ENCODE measurements at places on chromosomes 5 and 9.

DNA sequence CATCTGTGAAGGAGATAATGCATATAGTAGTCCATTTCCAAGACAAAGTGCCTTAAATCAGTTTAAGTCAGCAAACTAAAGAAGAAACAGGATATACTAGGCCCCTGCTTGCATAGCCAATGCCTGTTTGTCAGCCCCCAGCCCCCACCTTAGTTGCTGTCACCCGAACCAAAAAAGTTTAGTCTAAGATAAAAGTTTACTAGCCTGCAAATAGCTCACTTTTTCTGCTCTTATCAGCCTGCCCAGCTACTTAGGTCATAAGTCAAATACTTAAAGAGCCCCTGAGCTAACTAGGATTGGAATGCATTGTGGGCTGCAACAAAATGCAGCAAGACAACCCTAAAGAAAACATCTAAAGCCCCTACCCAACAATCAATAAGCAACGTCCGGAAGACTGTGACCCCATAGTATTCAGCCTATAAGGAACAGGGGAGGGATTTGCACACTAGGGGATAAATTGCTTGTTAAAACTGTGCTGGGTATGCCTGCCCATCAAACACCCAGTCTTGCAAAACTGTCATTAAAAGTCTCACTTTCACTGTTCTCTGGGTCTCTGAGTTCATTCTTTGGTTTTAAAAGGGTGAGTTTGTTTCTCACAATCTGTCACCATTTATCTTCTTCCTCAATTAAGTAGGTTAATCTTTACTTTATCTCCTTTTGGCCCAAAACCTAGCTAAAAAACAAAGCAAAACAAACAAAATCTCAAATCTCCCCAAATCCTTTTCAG is 92.4 kb upstream of the CEP78 start:
- no peak overlapping the region for H3K27ac ChIP-seq
- no peaks in the 10 kb centered on the region for H3K4me1 ChIP-seq
- no peak for DNase-seq
- H3K4me3 ChIP-seq = no peak overlapping the region
- no peaks in the 10 kb centered on the region for H3K27me3 ChIP-seq
- H3K36me3 ChIP-seq = no peaks in the 10 kb centered on the region

DNA sequence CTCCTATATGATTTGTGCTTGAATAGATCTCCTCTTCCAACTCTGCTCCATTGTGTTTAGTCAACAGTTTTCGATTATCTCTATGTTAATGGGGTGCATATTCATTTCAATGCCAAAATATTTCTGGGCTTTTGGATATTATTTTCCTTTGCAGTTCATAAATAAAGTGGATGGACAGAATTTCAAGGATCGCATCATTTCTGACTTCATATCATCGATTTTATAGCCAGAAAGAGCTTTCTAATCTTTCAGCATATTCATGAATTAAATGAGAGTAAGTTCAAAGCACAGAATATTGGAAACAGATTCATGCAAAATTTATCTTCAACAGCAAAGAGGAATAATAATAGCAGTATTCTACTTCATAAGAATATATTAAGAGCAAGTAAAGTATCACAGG is 60.0 kb upstream of the MINAR2 start:
- no peaks in the 10 kb centered on the region for H3K4me1 ChIP-seq
- no peak for DNase-seq
- no peak overlapping the region for H3K27ac ChIP-seq

DNA sequence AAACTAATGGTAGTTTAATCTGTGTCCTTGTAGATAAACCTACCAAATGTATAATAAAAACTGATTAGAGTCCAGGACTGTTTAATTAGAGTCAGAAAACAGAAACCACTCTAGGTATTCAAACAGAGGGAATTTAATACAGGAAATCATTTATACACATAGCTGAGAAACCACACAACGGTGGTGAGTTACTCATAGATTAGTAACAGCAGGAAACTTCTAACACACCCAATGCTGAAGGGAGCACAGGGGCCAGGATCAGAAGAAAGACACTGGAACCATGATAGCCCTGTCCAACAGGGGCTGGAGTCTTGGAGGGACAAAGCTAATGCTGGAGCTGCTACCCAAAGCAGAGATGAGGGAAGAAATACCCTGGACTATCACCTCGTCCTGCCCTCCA is 321.0 kb downstream of the ACTL7B start:
- H3K27ac ChIP-seq = no peak overlapping the region
- no peaks in the 10 kb centered on the region for H3K27me3 ChIP-seq
- H3K4me3 ChIP-seq = no peak overlapping the region
- no peaks in the 10 kb centered on the region for H3K36me3 ChIP-seq
- DNase-seq = no peak
- H3K4me1 ChIP-seq = no peaks in the 10 kb centered on the region

- no peak overlapping the region for H3K27ac ChIP-seq
- H3K4me3 ChIP-seq = no peak overlapping the region
- no peak for DNase-seq
- no peaks in the 10 kb centered on the region for H3K36me3 ChIP-seq
Measured at GRCh38 chr9:126217250-126217653, 109.4 kb upstream of the MVB12B start.

DNA sequence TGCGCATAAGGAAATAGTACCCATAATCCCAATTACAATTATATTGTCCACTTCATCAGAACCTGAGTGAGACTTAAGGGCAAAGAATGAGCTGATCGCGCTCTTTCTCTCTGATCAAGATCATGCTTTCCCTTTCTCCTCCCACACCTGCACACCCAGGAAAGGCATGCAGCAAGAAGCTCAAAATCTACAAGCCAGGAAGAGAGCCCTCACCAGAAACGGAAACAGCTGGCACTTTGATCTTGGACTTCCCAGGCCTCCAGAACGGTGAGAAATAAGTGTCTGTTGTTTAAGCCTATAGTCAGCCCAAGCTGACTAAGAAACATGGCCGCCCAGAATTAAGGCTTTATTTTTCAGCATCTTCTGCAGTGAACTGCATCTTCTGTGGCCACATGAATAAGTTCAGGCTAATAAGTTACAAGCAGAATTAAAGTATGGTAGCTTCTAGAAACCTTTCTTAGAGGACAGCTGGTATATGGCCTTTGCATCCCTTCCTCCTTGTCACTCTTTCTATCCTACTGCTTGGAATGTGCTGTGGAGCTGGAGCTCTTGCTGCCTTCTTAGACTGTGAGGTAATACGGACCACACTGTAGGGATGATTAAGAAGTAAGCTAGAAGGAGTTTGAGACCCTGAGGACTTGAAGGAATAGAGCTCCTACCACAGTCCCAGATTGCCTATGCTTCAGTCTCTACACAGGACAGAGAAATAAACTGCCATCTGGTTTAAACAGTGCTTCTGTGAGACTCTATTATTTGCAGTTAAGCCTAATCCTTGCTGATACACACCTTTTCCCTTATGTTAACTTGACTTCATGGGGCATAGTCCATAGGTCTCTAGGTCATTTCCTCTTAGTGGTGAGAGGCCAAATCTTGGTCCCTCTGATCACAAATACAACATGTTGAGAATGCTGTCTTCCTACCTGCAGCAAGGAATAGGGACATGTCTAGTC is 17.2 kb downstream of the OR2S2 start:
- no peaks in the 10 kb centered on the region for H3K36me3 ChIP-seq
- H3K27me3 ChIP-seq = no peaks in the 10 kb centered on the region
- H3K4me3 ChIP-seq = no peak overlapping the region
- H3K4me1 ChIP-seq = no peaks in the 10 kb centered on the region

DNA sequence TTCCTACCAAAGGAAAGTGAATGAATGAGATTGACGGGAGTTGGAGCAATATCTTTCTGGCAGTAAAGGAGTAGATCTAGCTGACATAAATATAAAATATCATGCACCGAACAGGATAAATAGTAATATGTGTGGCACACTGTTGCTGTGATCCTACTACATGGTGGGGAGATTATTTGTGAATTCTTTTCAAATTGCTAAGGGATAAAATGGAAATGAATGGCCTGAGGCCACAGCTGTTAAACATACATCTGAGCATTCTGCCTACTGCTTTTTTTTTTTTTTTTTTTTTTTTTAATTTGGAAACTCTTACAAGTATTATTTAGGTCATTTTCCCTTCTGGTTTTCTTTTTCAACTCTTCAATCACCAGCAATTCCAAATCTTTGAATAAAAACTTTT is 66.8 kb downstream of the MEF2C start:
- peaks cover 3% of the 10 kb centered on the region for H3K4me1 ChIP-seq
- no peak overlapping the region for H3K4me3 ChIP-seq
- no peak overlapping the region for H3K27ac ChIP-seq
- H3K27me3 ChIP-seq = no peaks in the 10 kb centered on the region
